ENCODE measurements at places on chromosomes 13 and 19.

DNA sequence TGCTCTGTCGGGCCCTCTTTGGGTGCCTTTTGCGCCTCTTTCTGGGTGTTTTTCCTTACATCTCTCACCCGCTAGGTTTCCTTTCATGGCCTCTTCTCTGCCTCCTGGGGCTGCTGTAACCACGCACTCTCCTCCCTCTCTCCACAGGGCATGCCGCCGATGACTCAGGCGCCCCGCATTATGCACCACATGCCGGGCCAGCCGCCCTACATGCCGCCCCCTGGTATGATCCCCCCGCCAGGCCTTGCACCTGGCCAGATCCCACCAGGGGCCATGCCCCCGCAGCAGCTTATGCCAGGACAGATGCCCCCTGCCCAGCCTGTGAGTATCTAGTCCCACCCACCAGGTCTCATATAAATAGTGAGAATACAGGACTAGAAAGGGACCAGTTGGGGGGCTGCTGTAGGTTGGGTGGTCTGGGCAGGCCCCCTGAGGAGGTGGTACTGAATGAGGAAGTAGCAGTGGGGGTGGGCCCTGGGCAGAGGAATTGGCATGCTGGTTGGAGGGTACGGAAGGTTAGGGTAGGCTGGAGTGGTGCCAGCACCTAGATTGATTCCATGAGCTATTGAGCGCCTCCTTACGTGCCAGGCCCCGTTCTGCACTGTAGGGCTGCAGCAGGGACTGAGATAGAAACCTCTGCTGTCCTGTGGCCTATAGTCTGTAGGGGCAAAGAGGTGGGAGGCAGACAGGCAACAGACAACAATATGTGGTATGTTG is 11.9 kb downstream of the SNRPA start:
- DNase-seq, result no peak

DNA sequence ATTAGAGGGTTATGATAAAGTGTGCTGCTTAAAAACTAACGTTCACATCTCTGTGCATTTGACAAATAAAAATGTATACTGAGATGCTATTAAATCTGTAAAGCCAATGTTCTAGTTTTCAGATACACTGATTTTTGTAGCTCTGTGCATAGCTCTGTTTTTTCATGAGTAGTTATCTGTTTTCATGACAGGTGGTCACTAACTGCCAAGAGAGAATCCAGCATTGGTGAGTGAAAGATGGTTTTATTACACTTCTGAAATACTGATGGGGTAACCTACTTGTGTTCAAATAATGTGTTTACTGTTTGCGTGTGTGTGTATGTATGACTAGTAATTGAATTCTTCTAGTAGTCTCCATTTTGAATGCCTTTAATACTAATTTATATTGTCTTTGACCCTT is 29.0 kb downstream of the URI1 start:
- DNase-seq, result no peak

- peak; percentile 29 for DNase-seq
Observed at GRCh38 chr13:25468325-25469168, 96.8 kb downstream of the ATP8A2 start.

- no peak for DNase-seq
Observed at GRCh38 chr13:103066079-103066780, at the start of gene SLC10A2. Gene SLC10A2 (minus strand): TSS chr13:103066417. CDS start chr13:103066249, 168 bp downstream.

- DNase-seq, result no peak
Observed at GRCh38 chr13:30158774-30159445, 148.4 kb downstream of the KATNAL1 start.

DNA sequence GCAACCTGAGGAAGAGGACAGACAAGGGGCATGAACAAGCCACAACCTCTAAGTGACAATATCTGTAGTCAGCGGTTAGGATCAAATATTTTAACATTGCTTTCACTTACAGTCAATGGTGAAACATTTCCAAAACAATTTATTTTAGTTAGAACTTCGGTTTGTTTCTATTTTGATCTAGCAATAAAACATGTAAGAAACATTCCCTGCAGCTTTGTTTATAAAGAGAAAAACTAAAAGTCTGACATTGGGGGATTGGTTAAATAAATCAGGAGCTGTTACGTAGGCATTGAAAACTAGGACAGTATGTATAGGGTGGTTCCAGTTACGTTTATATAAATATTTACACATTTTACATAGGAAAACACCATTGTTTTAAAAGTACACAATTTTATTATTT is 3.4 kb downstream of the URI1 start:
- no peak for DNase-seq

- no peak for DNase-seq
Observed at GRCh38 chr13:113840541-113841352, 23.1 kb downstream of the GAS6 start.

DNA sequence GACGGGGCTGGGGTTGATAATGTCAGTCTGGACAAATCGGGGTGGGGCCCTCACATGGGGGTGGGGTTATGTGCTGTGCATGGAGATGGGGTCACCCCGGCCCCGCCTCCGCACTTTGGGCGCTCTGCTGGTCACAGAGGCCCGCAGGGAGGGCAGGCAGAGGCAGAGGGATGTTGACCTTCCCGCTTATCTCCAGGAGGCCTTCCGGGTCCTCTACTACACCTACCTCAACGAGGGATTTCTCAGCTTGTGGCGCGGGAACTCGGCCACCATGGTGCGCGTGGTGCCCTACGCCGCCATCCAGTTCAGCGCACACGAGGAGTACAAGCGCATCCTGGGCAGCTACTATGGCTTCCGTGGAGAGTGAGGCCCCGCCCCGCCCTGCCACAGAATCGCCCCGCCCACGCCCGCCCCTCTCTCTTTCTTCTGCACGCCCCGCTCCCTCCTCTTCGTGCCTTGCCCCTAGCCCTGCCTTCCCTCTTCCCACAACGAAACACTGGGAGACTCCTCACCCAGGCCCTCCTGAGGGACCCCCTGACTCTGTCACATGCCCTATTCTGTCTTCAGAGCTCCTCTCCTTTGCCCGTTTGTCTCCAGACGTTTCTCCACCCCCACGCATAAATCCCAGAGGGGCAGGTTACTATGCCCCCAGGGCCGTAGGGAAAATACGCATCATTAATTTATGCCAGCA is 32.8 kb downstream of the TMEM161A start:
- no peak for DNase-seq

- no peak for DNase-seq
Observed at GRCh38 chr19:56504581-56504980, 3.1 kb upstream of the ZNF471 start.

- DNase-seq, result no peak
Observed at GRCh38 chr13:49221590-49221965, 1.4 kb downstream of the MLNR start.

- DNase-seq, result no peak
Observed at GRCh38 chr19:8609279-8610040, 1.1 kb downstream of the ADAMTS10 start.

GRCh38 chr13:111298214-111298975 is 22.0 kb upstream of the TEX29 start:
- DNase-seq, result no peak

GRCh38 chr19:11560404-11561051 is 1.5 kb upstream of the ELOF1 start:
- no peak for DNase-seq

DNA sequence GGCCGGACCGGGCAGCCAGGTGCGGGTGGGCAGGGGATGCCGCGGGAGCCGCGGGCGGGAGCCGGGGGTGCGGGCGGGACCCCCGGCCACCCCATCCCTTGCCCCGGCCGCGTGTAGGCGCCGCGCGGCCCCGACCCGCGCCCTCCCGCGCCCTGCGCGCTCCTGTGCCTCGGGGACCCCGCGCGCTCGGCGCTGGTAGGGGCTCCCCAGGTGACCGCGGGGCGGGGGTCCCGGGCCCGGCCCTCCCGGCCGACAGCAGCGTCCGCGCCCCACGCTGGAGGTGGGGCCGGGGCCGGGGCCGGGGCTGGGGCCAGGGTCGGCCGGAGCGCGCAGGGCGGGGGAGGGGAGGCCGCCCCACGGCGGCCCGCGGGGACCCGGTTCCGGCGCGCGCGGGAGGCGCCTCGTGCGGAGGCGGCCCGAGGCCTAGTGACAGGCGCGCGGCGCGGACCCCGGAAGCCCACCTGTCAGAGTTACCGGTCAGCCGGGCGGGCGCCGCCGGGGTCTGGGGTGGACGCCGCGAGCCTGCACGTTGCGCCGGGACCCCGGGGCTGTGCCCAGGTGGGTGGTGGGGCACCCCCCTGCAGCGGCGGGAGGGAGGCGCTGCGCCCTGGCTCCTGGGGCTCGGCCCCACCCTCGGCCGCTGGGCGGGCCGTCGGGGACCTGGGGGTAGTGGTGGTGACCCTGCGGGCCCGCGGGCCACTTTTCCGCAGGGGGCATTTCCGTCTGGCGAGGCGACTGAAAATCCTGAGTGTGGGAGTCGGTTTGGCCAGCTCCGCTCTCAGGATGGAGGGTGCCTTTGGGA is 518 bp downstream of the TFDP1 start:
- peak; percentile 62 for DNase-seq

GRCh38 chr19:45508417-45508860 is 1.2 kb downstream of the VASP start:
- DNase-seq, result no peak

DNA sequence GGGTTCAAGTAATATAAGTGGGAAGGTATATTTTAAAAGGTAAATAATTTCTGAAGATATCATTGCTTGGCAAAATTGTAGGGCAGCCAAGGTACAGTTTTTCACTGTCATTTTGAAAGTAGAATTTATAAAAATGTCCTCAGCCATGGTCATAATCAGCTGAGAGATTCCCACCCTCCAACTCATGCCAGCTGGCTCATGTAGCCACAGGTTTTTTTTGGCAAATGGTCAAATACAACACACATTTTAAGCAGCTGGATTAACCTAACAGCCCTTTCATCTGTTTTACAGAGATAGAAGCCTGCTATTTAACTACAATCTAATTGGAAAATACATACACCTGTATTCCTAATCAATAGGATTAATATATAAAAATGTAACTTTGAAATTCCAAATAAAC is 619.2 kb upstream of the SGCG start:
- no peak for DNase-seq

GRCh38 chr13:99956473-99957349 is 14.9 kb downstream of the ZIC5 start:
- DNase-seq, result no peak

DNA sequence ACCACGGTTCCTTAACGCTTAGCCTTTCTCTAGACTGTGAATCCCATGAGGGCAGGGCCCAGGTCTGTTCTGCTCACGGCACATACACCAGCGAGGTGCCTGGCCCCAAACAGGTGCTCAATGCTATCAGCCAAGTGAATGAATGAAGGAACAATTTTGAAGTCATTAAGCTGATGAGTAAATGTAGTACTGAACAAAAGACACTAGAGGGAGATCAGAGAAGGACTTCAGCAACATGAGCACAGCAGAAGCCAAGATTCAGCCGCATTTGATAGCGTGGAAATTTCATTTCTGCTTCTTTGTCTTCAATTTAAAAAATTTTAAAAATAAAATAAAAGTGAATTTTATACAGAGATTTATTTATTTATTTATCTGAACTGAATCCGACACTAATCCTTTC is 20.1 kb upstream of the MYO16 start:
- no peak for DNase-seq

DNA sequence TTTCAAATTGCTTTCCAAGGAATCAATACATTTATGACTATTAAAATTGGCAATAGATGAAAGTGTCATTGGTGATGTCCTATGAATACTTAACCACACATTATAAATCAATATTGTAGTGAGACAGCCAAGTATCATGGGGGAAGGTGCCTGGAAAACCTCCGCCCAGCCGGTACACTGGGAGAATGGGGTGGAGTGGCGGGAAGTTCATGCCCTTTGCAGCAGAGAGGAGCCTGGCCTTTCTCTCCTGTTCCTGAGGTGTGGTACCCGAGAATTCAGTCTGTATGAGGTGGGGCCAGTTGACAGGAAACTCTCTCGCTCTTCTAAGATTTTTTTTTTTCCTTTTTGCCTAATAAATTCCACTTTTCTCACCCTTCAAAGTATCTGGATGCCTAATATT is 25.4 kb upstream of the ABCC4 start:
- no peak for DNase-seq

DNA sequence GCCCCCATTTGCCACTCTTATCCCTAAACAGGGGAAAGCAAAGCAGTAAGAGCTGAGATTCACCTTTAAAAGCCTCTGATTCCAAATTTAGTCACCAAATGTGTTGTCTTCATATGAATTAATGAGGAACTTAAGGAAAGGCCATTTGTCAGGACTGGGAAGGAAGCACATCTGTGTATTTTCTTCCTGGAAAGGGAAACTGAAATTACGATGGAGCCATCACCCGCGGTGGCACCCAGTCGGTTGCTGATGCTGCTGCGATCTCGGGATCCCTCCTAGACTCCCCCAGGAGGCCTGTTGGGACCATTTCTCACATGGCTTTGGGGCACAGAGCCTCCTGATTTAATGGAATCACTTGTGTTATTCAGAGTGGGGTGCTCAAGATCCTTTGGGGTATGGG is 7.4 kb upstream of the IL4I1 start:
- DNase-seq, result no peak

- DNase-seq, result no peak
Observed at GRCh38 chr13:36680913-36681312, 7.1 kb downstream of the SERTM1 start.

GRCh38 chr19:362683-363082 is 18.1 kb upstream of the MIER2 start:
- DNase-seq, result no peak

DNA sequence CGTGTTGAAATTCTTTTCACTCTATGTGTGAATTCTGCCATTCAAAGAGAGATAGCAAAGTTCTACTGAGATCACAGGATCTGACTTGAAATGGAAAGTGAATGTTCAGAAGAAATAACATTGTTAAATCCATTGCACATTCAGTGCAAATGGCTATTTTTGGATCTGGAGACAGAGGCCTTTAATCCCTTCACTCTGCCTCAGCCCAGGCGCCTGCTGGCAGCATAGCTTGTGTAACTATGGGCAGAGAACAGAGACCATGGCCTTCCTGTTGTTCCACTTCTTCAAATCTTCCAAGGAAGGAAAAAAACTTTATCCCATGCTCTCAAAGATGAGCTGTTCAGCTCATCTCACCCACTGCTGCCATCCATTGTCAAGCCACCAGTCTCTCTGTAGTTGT is 265.4 kb downstream of the LMO7 start:
- no peak for DNase-seq

GRCh38 chr19:48661711-48662090 is 11.1 kb downstream of the NTN5 start:
- no peak for DNase-seq

GRCh38 chr19:4009990-4010807 is 2.7 kb downstream of the PIAS4 start:
- DNase-seq, result no peak

GRCh38 chr19:14033946-14034345 is 2.4 kb downstream of the IL27RA start:
- DNase-seq, result no peak

- DNase-seq, result no peak
Observed at GRCh38 chr19:28549680-28550277, 663.2 kb downstream of the UQCRFS1 start.
